GM23248 (cell line): ENCODE measurements at places on chromosomes 4 and X. TPM values are rescaled to one million over a fixed set of nuclear protein-coding genes. Genes with fewer than 3 reads are reported as not detected.

DNA sequence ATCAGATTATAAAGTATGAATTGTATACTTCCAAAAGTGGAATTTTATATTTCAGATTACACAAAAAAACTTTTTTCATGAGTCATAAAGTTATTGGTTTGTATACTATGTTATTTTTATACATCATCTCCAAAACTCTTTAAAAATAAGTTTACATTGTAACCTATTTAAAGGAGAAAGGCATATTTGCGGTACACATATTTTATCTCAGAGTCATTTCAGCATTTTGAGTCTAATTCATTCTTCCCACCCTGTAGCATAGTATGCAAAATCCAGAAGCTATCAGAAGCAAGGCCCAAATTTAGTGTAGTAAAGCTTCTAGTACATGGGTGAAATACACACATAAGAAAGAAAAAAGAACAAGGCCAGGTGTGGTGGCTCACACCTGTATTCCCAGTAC lies 80.3 kb downstream of the AWAT2 start:
- DNase-seq = no peak

- DNase-seq = no peak
Measured at GRCh38 chr4:26737385-26737784, 123.3 kb upstream of the STIM2 start.

- no peak for DNase-seq
Measured at GRCh38 chr4:148073349-148073748, 341.5 kb downstream of the ARHGAP10 start.

DNA sequence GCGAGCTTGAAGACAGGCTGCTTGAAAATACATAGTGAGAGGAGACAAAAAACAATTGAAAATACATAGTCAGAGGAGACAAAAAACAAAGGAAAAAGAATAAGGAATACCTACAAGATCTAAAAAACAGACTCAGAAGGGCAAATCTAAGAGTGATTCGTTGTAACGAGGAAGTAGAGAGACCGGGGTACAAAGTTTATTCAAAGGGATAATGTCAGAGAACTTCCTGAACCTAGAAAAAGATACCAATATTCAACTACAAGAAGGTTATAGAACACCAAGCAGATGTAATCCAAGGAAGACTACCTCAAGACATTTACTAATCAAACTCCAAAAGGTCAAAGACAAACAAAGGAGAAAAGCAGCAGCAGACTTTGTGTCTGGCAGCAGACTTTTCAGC lies 165.6 kb downstream of the NEK1 start:
- DNase-seq = no peak

Gene CXCL13
- not detected in 2 replicates for polyA plus RNA-seq

Gene FOXR2
- polyA plus RNA-seq = not detected in 2 replicates

Gene FGD1
- 5.4 and 6.0 TPM in 2 replicates for polyA plus RNA-seq

- DNase-seq = peak; percentile 55
Measured at GRCh38 chrX:135477576-135477975, 42.9 kb upstream of the INTS6L start.

DNA sequence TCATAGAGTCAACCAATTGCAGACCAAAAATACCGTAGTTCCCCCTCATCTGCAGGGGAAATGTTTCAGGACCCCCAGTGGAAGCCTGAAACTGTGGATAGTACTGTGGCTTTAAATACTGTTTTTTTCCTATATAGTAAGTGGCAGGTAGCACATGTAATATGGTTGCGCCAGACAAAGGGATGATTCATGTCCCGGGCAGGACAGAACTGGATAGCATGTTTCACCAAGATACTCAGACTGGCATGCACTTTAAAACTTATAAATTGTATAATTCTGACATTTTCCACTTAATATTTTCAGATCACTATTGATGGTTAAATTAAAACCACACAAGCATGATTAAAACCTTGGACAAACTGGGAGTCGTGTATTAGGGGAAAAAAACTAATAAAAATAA lies 276.3 kb upstream of the AGA start:
- DNase-seq = no peak

GRCh38 chrX:56798866-56799758 lies 70.1 kb downstream of the NBDY start:
- no peak for DNase-seq

GRCh38 chr4:85776579-85776978 lies 301.6 kb downstream of the ARHGAP24 start:
- peak; percentile 72 for DNase-seq

- DNase-seq = peak; percentile 21
Measured at GRCh38 chrX:57583477-57583876, 8.3 kb upstream of the ZXDB start.

DNA sequence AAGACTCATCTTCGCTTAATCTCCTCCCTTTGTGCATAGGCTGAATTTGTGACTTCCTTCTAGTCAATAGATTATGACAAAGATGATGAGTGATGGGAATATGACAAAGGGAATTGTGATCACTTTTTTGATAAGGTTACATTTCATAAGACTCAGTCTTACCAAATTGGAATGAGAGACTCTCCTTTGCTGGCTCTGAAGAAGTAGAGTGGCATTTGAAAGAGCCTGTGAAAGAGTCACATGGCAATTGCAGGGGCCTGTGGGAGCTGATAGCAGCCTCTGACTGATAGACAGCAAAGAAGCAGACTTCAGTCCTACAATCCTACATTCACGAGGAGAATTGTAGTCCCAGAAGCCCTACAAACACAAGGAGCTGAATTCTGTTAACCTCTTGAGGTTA lies 44.9 kb upstream of the ADAMTS3 start:
- DNase-seq = no peak

DNA sequence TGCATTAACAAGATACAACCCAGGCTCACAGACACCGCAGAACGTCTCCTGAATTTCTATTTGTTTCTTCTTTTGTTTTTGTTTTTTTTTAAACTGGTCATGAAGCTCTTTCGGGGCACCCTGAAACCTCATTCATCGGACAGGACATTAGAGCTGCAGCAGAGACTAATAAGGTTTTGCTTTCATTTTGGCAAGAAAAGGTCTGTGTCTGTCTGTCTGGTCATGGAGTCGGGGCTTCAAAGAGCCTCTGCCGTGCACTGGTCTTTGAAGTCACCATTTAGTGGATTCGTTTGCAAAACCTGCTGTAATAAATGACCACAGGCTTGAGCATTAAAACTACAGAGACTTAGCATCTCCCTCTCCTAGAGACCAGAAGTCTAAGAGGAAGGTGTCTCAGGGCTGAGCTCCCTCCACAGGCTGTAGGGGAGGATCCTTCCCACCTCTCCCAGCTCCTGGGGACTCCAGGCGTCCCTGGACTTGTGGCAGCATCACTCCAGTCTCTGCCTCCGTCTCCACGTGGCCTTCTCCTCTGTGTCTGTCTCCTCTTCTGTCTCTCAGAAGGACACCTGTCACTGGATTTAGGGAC lies 247.5 kb downstream of the CRLF2 start:
- DNase-seq = no peak

Gene XAGE1A
- polyA plus RNA-seq = not detected in 2 replicates

Gene SCFD2
- polyA plus RNA-seq = 30.4 and 30.7 TPM in 2 replicates

- no peak for DNase-seq
Measured at GRCh38 chr4:173492315-173492714, 37.7 kb downstream of the HAND2 start.

Gene ADGRG4
- not detected in 2 replicates for polyA plus RNA-seq

DNA sequence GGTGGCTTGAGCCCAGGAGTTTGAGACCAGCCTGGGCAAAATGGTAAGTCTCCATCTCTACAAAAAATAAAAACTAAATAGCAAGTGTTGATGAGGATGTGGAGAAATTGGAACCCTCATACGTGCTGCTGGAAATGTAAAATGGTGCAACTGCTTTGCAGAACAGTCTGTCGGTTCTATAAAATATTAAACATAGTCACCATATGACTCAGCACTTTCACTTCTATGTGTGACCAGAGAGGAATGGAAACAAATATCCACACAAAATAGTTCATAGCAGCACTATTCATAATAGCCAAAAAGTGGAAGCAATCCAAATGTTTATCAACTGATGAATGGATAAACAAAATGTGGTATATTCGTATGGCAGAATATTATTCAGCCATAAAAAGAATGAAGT lies 60.8 kb upstream of the FMR1 start:
- no peak for DNase-seq

DNA sequence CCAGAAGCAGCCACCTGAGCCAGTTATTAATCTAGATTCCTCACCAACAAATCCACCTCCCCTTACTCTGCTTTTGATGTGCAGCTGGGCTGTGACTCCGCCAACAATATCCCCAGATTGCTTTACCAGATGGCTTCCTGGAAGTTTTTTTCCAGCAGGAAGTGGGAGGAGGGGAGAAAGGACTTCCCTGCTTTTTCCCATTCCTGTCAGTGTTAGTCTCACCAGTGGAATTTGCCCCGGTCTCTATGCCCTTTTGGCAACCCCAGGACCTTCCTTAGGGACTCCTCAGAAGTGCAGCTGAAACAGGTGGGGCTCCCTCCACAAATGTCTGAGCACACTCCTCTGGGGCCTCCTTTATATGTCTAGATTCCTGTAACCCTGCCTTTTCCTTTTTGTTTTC lies 465.2 kb upstream of the IGFBP7 start:
- no peak for DNase-seq

Gene CCNB3
- polyA plus RNA-seq = 0.04 and 0.29 TPM in 2 replicates

DNA sequence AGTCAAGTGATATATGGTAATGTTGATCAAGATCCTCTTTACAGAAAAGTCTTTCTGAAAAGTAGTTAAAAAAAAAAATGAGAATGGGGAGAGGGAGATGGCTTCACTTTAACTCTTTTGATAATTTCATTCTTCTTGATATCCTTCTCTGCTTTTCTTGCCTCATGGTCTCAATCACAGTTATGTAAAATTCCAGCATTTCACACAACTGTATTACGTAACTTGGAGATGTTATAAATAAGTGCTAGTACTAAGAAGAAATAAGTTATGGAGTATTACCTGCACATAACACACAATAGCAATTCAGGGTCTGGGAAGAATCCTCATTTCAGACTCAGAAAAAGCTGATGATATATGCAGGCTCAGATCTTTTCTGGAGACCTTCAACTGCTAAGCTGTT lies 22.0 kb downstream of the RUFY3 start:
- DNase-seq = no peak

- DNase-seq = peak; percentile 93
Measured at GRCh38 chr4:122764821-122765215, 32.3 kb downstream of the BBS12 start.

Gene PROM1
- polyA plus RNA-seq = not detected in 2 replicates

GRCh38 chr4:8123389-8123788 lies 35.2 kb downstream of the ABLIM2 start:
- DNase-seq = no peak

Gene ERAS
- polyA plus RNA-seq = not detected in 2 replicates

- no peak for DNase-seq
Measured at GRCh38 chr4:7411491-7411890, 23.2 kb downstream of the PSAPL1 start.

Gene TMEM192
- 7.6 and 7.8 TPM in 2 replicates for polyA plus RNA-seq

Gene SORCS2
- 0.38 and 0.74 TPM in 2 replicates for polyA plus RNA-seq

DNA sequence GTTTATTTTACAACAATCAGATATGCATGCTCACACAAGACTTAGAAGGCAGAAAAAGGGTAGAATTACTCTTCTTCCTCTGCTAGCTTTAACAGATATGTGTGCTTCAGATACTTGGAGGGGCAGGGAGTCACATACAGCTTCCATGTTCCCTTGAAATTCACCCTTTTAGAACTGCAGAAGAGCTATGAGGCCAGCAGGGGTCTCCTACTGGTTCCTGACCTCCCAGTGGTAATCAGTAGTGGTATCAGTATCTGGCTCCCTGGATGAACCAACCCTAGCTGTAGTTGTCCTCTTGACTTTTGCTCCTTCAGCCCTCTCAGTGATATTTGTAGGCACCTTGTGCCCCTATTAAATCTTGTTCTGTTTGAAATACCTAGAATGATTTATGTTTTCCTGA lies 81.5 kb downstream of the RCHY1 start:
- DNase-seq = peak; percentile 35

Gene HDX
- 3.3 and 3.8 TPM in 2 replicates for polyA plus RNA-seq

DNA sequence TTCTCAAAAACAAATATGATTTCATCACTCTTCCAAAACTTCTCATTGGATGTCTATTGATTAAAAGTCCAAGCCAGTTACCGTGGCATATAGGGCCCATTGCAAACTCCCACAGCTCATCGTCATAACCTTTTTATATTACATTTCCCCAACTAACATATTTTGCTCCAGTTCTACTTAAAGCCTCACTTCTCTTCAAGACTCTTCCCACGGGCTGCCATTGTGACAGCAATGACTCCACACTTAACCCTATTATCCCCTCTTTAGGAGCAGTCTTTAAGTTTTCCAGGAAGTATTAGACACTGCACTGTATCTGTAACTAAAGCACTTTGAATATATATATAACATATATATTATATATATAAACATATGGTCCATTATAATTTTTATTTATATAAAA lies 44.5 kb downstream of the DTHD1 start:
- no peak for DNase-seq

- no peak for DNase-seq
Measured at GRCh38 chr4:172514011-172514410, 654.6 kb upstream of the GALNT7 start.

Gene SLC25A43
- 28.4 and 31.2 TPM in 2 replicates for polyA plus RNA-seq

- DNase-seq = peak; percentile 66
Measured at GRCh38 chr4:98482847-98483806, 175.3 kb downstream of the TSPAN5 start.

- no peak for DNase-seq
Measured at GRCh38 chrX:49066690-49067089, 7.1 kb downstream of the PRAF2 start.

DNA sequence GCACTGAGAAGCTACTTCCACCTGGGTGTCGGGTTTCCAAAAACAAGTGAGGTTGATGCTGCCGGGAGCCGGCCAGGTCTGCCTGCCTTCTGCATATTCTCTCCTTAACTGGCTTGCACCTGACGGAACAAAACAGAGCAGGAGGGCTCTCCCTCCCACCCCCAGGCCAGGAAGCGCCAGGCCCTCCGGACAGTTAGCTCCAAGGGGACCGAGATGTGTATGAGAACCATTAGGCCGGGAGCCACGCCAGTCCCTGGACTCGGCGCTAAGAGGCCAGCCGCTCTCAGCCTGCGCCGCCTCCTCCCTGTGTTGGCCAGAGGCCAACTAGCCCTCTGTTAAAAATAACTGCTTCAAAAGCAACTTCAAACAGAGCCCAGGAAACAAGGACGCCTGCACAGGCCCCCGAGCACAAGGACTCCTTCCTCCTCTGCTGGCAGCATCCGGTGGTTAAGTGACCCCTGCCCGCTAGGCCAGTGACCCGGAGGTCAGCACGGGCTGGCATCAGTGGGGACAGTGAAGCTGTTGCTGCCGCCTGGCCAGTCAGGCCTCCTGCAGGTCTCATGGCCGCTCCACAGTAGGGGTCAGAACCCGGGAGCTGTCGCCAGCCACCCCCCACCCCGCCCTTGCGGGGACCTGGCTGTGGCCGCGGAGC lies 107.9 kb downstream of the ABLIM2 start:
- DNase-seq = peak; percentile 21

Gene LEF1
- 0.23 TPM in 1 of 2 replicates, not detected in the other for polyA plus RNA-seq

DNA sequence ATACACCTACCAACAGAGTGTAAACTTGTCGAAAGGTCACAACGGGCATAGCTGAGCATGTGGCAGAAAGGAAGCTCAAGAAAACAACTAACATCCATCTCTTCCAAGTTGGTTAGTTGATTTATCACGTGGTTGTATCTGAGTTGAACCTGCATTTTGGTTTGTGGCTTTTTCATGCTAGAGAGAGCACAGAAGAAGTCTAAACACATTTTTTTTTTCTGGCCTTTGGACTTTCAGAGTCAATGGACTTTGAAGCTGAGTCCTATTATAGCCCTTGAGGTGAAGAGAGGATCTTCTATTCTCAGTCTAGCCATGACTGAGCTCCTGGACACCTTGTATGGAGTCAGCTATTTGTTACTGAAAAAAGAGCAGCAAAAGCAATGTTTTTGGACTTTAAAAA lies 150.6 kb upstream of the TRPC5 start:
- no peak for DNase-seq

- peak; percentile 2 for DNase-seq
Measured at GRCh38 chrX:38627683-38628082, 66.3 kb downstream of the TSPAN7 start.

Gene TMPRSS11E
- not detected in 2 replicates for polyA plus RNA-seq

- no peak for DNase-seq
Measured at GRCh38 chrX:113470166-113470565, 629.5 kb upstream of the AMOT start.
